ENCODE measurements at places on chromosomes 13 and 19.

- no peak for DNase-seq
These were observed 84.9 kb downstream of the ZIC5 start for GRCh38 chr13:99886706-99887105.

GRCh38 chr13:49584771-49585182 is 581 bp downstream of the RCBTB1 start:
- no peak for DNase-seq

DNA sequence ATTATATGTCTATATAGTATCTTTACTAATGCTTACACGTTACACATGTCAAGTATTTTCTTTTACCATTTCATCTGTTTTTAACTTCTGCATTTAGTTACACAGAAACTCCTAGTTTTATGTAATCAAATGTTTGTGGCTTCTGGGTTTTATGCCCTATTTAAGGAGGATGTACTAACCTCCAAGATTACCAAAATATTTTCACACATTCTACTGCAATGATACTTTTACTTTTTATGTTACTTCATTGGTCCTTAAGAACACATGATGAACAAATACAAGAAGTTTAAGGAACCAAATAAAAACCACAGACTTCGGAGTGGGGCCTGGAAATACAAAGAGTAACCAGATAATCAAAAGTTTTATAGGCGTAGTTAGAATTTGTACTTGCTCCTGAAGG is 37.2 kb downstream of the ZC3H13 start:
- no peak for DNase-seq

- no peak for DNase-seq
These were observed 545.4 kb downstream of the SUCLA2 start for GRCh38 chr13:47455626-47456025.

DNA sequence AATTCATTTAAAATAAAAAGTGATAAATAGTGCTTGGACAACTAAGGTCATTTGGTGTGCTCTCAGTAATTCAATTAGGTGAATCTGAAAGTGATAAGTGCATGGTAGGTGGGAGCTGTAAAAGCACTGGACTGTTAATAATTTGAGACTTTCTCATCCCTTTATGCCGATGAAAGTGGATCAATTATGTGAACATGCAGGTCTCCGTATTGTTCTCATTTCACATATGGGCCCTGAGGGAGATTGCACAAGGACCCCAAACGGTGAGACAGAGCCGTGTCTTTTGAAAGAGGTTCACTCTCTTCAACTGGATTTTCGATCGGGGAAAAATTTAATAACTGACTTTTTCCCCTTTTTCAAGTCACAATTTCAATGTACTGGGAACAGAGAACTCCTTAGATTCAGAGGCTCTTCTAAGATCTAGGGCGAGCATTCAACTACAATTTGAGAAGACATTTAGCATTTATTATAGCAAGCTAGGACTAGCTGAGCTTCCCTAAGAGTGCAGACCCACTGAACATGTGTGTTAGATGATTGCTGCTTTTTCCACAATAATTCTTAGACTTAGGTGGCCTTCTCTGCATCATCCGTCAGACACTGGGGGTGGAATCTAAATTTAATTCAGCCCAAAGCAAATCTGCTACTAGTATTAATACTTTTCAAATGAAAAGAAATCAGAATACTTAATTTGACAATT is 347.6 kb downstream of the OXGR1 start:
- no peak for DNase-seq
